ENCODE measurements at places on chromosomes 6 and 20.

DNA sequence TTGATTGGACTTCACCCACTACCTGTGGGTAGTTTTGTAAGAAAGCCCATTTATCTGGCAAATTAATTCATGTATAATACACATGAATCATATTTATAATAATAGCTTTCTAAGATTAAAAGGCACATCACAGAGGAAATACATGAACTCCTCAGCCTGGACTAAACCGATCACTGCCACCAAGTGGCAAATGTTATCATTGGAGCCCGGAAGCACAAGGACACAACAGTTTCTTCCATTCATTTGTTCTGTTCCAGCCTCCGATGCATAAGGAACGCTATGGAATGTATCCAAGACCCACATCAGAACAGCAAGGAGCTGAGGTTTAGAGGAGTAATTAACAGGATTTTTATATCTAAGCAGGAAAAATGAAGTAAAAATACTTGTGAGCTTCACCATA is 13.9 kb upstream of the IPCEF1 start:
- DNase-seq: peak; percentile 49

GRCh38 chr6:130206479-130206878 is 16.3 kb downstream of the SAMD3 start:
- no peak for DNase-seq

DNA sequence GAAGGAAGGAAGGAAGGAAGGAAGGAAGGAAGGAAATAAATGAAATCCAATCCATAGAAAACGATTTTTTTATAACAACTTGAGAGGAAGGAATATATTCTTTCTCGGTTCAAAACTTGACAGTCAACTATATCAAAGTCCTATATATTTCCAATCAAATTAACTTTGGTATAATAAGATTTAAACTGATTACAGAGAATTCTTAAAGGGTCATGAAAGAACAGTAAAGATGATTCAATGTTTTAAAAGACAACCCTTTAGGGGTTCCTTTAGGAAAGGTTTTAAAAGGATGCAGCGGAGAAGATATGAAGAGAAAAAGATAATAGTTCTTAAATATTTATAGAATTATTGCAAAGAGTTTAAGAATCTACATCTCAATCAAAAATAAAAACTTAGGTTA is 61.2 kb downstream of the ME1 start:
- DNase-seq: no peak

DNA sequence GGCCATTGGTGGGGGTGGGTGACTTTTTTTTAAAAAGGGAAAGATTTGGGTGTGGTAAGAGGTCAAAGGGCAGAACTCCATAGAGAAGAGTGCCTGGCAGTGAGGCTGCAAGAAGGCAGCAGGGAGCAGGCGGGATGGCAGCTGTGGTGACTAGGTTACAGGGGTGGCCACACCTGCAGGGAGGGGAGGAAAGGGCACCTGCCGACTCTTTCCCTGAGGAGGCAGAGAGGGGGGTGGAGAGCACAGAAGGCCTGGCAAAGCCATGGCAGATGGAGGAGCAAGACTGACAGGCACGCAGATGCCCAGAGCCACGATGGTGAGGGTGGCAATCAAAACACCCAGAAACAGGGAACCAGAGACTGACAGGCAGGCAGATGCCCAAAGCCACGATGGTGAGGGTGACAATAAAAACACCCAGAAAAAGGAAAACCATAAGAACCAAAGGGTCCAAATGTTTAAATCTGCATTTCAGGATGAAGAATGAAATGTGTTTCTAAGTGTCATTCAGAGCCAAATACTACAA is 19.3 kb downstream of the CST7 start:
- DNase-seq: no peak

DNA sequence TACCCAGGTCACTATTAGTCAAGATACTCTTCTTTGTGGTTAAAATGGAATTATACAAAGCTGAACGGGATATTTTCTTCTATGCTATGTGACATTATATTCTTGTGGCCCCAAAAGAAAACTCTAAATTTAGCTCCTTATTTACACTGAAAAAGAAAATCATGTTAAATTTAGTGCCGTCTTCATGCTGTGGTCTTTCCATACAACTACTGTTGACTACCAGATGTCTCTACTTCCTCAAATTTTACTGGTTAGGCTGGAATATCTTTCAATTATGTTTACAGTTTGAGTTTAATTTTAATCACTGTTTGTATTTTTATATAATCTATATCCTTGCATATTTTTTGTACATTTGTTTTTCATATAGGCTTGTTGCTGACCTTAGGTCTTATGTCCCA is 95.6 kb upstream of the FOXO3 start:
- no peak for DNase-seq

DNA sequence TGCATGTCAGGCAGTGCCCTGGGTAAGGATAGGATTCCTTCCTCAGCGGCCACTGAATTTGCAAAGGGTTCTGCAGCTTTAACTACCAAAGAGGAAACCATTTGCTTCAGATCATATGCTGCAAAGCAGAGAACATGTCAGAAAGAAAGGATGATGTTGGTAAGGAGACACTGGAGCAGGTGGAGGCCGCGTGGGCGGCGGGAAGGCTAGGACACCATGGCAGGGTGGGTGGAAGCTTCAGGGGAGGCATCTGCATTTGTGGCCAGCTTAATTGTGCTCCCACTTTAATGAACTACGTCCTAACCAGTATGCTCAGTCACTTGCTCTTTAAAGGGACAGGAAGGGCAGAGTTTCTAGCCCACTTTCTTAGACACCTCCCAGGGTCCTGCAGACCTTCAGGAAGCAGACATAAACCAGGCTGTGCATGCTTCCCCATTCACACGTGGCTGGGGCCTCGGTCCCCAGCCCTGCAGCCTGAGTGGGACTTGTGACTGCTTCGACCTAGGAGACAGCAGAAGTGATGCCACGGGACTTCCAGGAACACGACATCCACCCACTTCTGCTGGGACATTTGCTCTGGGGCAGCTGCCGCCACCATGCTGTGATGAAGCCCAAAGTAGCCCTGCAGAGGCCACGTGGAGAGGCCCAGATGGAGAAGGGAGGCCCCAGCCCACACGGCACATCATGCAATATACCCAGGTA is 76.1 kb downstream of the GINS1 start:
- no peak for DNase-seq

GRCh38 chr6:135298455-135298854 is 117.3 kb downstream of the MYB start:
- no peak for DNase-seq

DNA sequence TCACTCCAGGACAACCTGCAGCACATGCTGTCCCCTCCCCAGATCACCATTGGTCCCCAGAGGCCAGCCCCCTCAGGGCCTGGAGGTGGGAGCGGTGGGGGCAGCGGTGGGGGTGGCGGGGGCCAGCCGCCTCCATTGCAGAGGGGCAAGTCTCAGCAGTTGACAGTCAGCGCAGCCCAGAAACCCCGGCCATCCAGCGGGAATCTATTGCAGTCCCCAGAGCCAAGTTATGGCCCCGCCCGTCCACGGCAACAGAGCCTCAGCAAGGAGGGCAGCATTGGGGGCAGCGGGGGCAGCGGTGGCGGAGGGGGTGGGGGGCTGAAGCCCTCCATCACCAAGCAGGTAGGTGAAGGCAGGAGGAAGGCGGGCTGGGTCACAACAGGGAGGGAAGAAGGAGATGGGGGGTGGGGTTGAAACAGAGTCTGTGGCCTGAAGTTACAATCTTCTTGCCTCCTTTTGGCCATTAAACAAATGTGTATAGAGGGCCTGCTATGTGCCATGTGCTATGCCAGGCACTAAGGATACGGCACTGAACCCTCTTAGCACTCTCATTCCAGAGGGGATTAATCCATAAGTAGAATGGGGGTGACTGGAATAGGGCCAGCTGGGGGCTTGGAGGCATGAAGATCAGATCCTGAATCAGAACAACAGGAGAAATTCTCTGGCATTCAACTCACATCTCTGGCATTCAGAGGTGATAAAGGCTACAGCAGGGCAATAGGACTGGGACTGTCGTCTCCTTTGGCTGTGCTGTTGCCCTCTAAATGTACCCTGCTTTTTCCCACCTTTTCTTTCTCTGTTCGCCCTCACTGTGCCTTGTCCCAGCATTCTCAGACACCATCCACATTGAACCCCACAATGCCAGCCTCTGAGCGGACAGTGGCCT is 10.5 kb upstream of the ZBTB9 start:
- no peak for DNase-seq

DNA sequence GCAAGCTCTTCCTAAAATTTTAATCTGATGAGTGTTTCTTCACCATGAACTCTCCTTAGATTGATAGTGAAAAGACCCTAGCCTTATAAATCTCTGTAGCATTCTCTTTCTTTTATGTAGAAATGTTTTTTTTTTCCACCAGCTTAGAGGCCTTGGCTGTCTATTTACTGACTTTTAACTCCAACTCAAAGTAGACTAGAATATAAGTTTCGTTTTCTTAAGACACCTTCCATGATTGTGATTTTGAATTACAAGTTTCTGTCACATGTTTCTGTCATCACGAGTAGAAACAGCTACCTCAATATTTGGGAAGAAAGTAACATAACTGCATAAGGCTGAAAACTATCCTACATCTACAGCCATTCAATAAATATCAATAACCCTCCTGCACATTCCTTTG is 17.8 kb downstream of the ADGRF4 start:
- DNase-seq: no peak

- no peak for DNase-seq
Observed at GRCh38 chr6:63352544-63353285, 32.9 kb upstream of the LGSN start.

GRCh38 chr6:41678511-41679084 is 40.3 kb downstream of the MDFI start:
- no peak for DNase-seq

DNA sequence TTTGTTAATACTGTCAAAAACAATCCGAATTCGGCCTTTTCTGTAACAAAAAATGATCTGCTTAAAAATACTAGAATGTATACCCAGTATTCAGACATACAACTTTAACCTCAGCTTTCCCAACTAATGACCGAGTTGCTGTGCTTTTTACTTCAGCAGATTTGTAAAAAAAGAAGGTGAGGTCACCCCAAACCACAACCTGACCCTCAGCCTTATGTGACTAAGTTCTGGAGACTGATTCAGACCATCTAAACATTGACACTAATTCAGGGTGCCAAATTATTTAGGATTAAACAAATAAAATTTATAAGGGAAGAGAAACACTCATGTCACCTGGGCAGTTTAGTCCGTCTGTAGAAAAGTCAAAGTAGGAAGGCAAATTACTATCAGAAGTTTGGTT is 7.7 kb downstream of the CCN6 start:
- DNase-seq: no peak

- DNase-seq: no peak
Observed at GRCh38 chr20:50625986-50626677, 65.2 kb downstream of the RIPOR3 start.

DNA sequence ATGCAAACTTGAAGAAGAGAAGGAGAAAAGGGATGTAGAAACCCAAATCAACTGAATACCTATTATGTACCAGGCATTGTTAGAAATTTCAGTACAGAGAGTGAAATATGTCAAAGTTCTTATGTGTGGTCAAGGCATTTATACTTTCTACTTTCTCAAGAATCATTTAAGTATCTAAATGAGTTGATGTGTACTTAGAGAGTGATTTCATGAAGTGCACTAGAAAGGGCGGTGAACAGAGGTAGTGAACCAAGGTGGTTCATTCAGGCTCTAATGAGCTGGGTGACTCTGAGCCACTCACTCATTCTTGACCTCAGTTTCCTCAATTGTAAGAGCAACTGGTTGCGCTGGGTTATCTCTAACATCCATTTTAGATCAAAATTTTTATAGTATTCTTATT is 3.3 kb downstream of the PDE7B start:
- DNase-seq: no peak

DNA sequence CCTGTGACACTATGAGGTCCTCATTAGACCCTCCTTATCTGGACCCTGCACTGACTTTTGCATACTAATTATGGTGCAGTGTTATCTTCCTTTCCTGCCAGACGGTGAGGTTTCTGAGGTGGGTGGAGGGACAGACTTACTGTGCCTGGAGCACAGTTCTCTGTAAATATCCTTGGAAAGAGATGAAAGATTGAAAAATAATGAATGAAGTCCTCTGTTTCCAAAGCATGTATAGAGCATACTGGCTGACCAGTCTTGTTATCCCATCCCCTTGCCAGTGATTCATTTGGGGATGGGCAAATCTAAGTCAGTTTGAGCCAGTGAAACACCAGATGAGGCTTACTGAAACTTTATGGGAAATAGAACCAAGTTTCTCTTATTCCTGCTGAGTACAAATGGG is 152.6 kb upstream of the HDDC2 start:
- no peak for DNase-seq

GRCh38 chr6:4848382-4849068 is 72.3 kb downstream of the CDYL start:
- no peak for DNase-seq

DNA sequence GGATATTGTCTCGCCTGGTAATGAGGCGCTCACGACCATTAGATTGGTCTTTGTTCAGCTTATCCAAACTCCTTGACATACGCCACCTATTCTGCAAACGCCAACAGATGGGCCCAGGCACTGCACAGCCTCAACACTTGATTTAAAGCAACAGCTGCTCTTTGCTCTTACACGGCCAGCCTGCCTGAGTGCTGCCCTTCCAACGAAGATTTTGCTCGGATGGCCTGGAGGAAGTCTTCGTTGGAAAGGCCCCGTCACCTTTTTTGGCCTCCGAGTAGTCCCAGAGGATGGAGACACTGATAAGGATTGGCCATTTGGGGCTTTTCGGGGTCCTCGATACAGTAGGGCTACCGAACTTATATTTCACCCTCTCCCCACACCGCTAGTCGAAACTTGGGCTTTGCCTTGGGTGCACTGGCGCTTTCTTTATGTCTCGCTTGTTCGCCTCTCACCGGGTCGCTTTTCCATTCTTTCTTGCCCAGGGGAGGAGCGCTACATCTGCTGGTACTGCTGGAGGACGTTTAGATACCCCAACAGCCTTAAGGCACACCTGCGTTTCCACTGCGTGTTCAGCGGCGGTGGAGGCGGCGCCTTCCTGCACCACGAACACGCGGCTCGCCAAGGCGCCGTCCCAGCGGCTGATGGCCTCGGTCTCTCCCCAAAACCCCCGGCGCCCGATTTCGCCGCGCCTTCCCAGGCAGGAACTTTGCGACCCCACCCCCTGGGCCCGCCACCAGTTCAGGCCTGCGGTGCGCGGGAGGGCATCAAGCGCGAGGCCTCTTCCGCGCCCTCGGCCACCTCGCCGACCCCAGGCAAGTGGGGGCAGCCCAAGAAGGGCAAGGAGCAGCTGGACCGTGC is 6.1 kb downstream of the PRDM13 start:
- no peak for DNase-seq

- no peak for DNase-seq
Observed at GRCh38 chr6:11410539-11411307, 126.8 kb upstream of the TMEM170B start.
